Activated CD4-positive, alpha-beta T cell treated with anti-CD3 and anti-CD28 coated beads, Interleukin-2, Interleukin-6, amounts not matched to agents 100 ng/mL and 50 ng/mL, durations not matched to agents 16 hours and 8 hours (primary cell): ENCODE measurements at places on chromosomes 11 and 22.

GRCh38 chr11:69823641-69824265, 4.5 kb upstream of the FGF3 start:
- DNase-seq = no peak

DNA sequence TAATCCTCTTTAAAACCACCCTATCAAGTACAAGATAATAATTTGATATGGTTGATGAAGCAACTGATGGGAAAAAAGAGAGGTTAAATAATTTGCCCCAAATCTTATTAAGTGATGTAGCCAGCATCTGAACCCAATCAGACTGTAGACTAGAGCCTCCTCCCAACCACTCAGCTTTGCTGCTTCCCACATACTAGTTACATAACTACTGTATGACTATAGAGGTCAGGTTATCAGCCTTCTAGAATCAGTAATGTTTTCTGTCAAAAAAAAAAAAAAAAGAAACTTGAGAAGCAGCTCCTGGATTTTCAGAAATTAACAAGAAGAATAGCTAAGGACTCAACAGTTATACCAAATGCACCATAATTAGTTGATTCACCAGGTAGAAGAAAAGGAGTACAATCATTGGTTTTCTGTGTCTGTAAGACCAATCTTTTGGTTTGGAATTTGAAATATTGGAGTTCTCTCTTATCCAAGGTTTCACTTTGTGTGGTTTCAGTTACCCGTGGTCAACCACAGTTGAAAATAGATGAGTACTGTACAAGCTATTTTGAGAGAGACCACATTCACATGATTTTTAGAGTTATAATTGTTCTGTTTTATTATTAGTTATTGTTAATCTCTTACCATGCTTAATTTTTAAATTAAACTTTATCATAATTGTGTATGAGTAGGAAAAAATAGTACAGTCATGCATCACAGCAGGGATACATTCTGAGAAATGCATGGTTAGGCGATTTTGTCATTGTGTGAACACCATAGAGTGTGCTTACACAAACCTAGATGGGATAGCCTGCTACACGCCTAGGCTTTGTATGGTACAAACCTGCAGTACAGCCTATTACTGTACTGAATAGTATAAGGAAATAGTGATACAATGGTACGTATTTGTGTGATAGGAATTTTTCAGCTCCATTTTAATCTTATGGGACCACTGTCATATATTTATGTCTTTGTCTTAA, 72.2 kb downstream of the PDHX start:
- no peak for DNase-seq

- DNase-seq = no peak
Observed at GRCh38 chr11:94788396-94788795, 20.2 kb downstream of the AMOTL1 start.

GRCh38 chr11:123304828-123305466, 109.9 kb upstream of the CLMP start:
- DNase-seq = peak; percentile 14

DNA sequence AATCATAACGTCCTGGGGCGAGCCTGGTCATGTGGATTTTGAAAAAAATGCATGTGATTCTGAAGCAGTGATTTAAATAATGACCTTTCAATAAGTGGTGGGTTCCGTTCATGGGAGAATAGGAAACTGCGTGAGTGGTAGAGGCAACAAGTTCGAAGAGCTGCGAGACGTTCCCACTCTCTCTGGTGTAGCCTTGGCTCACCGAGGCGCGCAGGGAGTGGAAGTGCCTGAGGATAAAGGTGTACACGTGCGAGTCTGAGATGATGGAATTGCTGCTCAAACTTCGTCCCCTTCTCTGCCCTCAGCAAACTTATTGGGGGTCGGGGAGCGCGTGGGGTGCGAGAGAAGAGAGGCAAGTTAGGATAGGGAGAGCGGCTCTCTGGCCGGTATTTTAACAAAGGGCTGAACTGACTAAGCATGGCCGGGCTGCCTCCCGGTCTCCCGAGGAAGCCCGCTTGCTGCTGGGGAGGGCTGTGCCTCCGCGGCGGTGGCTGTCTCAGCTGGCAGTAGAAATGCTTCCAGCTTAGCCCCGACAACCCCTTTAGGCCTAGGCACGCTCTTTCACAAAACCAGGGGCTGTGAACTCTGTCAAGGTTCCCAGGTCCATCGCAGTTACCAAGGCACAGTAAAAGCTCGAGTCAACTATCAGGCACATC, 875 bp upstream of the STT3A start:
- peak; percentile 45 for DNase-seq

- no peak for DNase-seq
Observed at GRCh38 chr11:87926250-87926970, 248.8 kb downstream of the RAB38 start.

DNA sequence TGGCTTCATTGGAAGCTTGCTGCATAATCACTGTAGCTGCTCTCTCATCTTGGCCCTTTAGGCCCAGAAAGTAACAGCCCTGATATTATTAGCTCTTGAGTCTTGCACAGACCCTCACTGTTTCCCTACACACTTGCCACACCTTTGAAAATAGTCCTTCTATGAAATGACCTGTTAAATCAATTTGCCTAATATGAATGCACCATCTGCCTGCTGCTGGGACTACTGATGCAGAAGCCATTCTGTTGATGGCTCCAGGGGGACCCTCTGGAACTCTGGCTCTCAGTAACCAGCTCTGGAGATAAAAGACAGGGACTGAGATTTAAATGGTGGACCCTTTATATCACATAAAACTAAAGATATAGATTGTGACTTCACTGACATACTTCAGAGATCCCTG, 14.7 kb upstream of the AMPD3 start:
- DNase-seq = no peak

DNA sequence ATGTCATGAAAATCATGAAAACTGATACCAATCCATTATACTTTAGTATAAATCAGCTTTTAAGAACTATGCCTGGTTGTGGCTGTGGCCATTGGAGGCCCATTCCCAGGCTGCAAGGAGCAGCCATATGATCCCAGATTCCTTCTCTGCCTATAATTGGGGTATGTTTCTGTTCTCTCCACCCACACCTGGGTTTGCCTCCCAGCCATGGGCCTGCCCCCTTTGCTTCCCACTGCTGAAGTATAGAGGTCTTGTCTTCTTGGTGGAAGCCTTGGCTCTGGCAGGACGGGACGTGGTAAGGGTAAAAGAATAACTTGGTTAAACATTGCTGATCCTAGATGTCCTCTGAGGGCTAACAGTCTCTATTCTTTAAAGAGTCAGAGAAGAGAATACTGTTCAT, 2.4 kb downstream of the MICAL2 start:
- DNase-seq = no peak

- DNase-seq = no peak
Observed at GRCh38 chr11:5737670-5738392, 1.6 kb downstream of the OR56B1 start.

- DNase-seq = no peak
Observed at GRCh38 chr11:111402411-111402810, 23.3 kb upstream of the POU2AF1 start.

- DNase-seq = peak; percentile 52
Observed at GRCh38 chr11:62444236-62444833, 25.5 kb downstream of the SCGB1A1 start.

- DNase-seq = no peak
Observed at GRCh38 chr11:32939046-32939445, 46.4 kb downstream of the QSER1 start.

DNA sequence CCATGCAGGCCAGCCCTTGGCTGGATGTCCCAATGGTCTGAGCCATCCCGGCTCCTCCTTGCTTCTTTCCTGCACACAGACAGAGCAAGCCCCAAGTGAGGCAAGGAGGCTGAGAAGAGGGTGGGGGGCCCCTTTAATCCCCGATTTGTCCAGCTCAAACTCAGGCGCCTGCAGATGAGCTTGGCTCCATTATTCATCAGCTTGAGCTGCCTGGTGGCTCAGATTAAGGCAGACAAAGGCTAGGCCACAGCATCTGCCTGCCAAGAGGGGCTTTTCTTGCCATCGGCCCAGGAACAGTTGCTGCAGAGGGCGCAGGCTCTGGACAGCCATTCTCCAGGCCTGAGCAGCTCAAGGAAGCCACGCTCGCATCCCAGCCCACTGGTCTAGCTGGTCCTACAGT, 35.4 kb downstream of the LMO1 start:
- DNase-seq = no peak

DNA sequence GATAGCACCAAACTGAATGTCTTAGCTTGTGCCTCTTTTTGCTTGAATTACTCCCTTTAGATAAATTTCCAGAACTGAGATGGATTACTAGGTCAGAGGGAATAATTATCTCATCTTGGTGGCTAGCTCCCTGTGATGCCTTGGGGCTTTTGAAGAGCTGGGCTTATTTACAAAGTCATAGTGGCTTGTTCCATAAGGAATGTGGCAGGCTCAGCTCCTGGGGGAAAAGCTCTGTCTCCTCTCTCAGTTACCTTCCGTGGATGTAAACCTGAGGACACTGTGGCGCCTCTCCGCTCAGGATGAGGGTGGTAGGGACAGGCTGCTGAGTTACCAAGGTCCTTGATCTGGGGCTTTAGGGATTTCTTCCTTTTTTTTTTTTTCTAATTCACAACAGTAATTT, 121.7 kb downstream of the PARVA start:
- DNase-seq = no peak

DNA sequence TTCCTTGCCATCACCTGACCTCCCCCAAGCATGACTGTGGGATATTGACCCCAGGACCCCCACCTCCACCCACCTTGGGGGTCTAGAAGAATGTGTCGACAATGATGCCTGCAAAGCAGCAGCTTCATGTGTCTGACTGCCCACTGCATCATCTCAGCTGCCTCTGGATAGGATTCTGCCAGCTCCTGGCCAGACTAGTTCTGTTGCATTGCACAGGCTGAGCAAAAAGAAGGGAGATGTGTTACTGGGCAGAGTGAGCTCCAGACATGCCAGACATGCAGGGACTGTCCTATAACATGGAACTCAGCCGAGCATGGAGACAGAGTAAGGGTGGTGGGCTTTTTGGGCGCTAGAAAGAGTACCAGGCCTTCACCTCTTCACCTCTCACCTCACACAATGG, 36.7 kb downstream of the FBXO7 start:
- DNase-seq = no peak

- DNase-seq = no peak
Observed at GRCh38 chr11:88040148-88040496, 135.1 kb downstream of the RAB38 start.

DNA sequence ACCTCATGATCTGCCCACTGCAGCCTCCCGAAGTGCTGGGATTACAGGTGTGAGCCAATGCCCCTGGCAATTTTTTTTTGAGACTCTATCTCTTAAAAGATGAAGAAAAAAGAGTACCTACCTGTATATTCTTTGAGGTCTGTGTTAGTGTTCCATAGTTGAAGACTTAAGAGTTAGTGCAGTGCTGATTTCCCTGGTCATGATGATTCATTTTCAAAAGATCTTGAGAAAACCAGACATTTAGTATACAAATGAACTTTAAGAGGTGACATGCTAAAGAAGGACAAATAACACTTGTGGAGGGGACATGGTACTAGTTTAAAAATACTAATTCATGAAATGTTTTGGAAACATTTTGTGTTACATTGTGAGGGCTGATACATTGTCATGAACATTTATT, 17.7 kb downstream of the CBL start:
- no peak for DNase-seq

DNA sequence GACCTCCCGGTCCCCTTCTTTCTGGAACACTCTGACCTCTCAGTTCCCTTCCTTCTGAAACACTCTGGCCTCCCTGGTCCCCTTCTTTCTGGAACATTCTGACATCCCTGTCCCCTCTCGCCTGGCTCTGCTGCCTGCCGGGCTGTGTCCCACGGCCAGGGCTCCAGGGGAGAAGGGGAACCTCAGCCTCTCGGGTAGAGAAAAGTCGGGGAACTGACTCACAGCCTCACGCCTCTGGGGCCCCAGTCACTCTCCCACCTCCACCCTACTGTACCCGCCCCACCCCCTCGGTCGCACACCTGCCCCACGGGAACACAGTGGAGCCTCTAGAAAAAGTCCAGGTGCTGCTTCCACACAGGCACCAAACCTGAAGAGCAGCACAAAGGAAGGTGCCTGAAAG, 93.3 kb downstream of the BRD1 start:
- DNase-seq = no peak

- DNase-seq = no peak
Observed at GRCh38 chr11:66539870-66540213, 6.0 kb downstream of the ZDHHC24 start.

DNA sequence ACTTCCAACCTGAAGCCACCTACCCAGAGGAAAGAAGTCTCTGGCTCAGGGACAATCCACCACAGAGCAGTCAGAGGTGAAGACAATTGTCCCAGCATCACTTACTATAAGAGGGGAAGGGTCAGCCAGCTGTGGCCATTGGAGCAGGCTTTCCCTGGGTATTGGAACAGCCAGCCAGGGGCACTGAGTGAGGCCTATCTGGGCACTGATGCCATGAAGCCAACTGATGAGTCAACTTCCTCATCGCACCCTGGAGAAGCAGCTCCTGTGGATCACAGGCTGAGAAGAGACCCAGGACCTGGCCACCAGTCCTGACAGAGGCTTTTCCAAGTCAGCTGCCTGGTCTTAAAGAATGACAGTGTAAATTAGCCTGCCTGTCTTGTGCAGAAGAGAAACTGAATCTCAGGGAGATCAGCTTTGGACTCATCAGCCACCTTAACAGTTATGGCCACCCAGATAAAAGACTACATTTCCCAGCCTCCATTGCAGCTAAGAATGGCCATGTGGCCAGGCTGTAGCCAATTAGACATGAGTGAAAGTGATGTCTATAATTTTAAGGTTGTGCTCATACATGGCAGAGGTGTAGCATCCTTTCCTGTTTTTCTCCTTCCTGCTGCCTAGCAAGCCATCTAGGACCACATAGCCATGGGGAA, 19.0 kb downstream of the CHST1 start:
- peak; percentile 48 for DNase-seq

DNA sequence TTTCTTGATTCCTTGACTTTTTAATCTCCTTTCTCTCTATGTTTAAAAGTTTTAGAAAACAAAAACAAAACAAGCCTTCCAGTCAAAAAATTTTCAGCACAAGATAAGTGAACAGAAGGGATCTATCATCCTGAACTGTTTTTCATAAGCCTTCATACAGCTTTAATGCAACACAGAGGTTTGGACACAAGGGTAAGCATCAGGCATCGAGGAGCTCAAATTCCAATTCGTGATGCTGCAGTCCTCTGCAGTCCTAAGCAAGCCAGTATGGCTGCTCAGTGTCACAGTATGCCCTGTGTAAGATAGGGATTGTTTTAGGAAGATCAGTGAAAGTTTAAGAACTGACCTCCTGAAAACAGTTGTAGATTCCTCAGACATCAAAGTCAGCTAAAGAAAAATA, 740.9 kb downstream of the NTM start:
- no peak for DNase-seq

DNA sequence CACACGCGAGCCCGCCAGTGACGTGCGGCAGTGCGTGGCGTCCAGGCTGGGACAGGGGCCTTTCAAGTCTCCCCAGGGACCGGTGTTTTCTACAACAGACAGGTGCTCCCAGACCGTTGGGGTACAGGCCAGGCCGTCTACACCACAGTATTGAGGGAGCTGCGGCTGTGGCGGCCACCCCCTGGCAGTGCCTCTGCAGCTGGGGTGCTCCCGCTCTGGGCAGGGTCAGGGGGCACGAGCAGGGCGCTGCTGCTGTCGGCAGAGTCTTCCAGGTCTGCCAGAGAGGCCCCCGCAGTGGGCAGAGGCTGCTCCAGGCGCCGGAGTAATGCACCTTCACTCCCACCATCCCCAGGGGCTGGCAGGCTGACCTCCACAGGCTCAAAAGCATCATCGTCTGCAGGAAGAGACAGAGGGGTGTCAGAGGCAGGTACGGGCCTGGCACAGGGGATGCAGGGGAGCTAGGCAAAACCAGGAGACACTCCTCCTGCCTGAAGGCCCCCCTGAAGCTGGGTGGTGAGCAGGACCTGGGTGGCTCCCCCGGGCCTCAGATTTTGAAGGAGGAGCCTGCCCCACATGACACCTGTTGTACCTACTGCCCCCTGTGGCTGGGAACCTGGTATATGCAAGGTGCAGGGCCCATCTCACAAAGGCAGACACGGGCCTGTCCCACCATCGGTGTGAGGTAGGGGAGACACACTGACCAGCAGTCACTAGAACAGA, 83.3 kb downstream of the DGCR2 start:
- no peak for DNase-seq
